H1 (cell line): ENCODE measurements at places on chromosomes 4 and X. TPM values are rescaled to one million over a fixed set of nuclear protein-coding genes. Genes with fewer than 3 reads are reported as not detected.

IQSEC2 gene
- polyA plus RNA-seq, result 6.1 and 11.6 TPM in 2 replicates

GNRHR gene
- not detected in 2 replicates for polyA plus RNA-seq

UGT2B11 gene
- polyA plus RNA-seq, result not detected in 2 replicates

BEX1 gene
- 39.9 and 61.0 TPM in 2 replicates for polyA plus RNA-seq

DCAF8L2 gene
- polyA plus RNA-seq, result not detected in 2 replicates

CSAG3 gene
- polyA plus RNA-seq, result 0.12 and 0.20 TPM in 2 replicates

WNK3 gene
- 3.7 and 5.5 TPM in 2 replicates for polyA plus RNA-seq

CYTL1 gene
- polyA plus RNA-seq, result 8.0 and 8.6 TPM in 2 replicates

ARSJ gene
- 1.3 and 1.4 TPM in 2 replicates for polyA plus RNA-seq

TBL1X gene
- polyA plus RNA-seq, result 13.3 and 18.3 TPM in 2 replicates

RIPPLY1 gene
- polyA plus RNA-seq, result not detected in 2 replicates

TMEM154 gene
- 0.22 and 0.33 TPM in 2 replicates for polyA plus RNA-seq

MAGEA9B gene
- polyA plus RNA-seq, result 0.06 and 0.35 TPM in 2 replicates

TRPC3 gene
- polyA plus RNA-seq, result 0.41 and 0.49 TPM in 2 replicates

CYBB gene
- 0.03 TPM in 1 of 2 replicates, not detected in the other for polyA plus RNA-seq
